Hepatocyte (in vitro differentiated cells): ENCODE measurements at places on chromosomes 4 and X.
A peak's percentile ranks its signal among the peaks of the same experiment; 100 is the strongest.

GRCh38 chr4:108029016-108029720, 39.5 kb downstream of the HADH start:
- no peak overlapping the region for H3K4me3 ChIP-seq
- no peaks in the 10 kb centered on the region for H3K4me1 ChIP-seq
- peaks cover 4% of the 10 kb centered on the region for H3K36me3 ChIP-seq
- DNase-seq, result no peak
- H3K27ac ChIP-seq, result no peak overlapping the region

DNA sequence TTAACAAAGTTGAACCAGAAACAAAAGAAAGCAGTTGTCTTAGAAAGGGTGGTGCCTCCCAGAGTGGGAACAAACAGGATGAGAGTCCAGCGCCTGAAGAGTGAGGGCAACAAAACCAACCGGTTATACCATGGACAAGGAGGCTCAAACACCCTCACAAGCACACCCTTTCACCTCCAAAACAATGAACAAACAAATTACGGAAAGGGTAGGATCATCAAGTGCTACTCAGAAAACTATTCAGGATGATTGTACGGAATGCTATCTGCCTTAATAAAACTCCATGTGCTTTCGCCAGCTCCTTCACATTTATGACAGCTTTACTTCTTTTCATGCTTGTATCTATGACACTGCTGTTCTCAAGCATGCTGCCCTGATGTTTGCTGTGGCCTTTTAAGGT, 26.8 kb downstream of the SLC39A8 start:
- no peaks in the 10 kb centered on the region for H3K27me3 ChIP-seq
- peak overlapping the region; percentile 3 for H3K27ac ChIP-seq
- peaks cover 5% of the 10 kb centered on the region for H3K4me1 ChIP-seq
- no peaks in the 10 kb centered on the region for H3K36me3 ChIP-seq
- no peak for DNase-seq

- H3K27me3 ChIP-seq, result no peaks in the 10 kb centered on the region
- H3K4me3 ChIP-seq, result no peak overlapping the region
- no peak for DNase-seq
- peaks cover 13% of the 10 kb centered on the region for H3K4me1 ChIP-seq
- H3K36me3 ChIP-seq, result no peaks in the 10 kb centered on the region
These were observed 84.5 kb downstream of the GATB start for GRCh38 chr4:151676301-151676700.

DNA sequence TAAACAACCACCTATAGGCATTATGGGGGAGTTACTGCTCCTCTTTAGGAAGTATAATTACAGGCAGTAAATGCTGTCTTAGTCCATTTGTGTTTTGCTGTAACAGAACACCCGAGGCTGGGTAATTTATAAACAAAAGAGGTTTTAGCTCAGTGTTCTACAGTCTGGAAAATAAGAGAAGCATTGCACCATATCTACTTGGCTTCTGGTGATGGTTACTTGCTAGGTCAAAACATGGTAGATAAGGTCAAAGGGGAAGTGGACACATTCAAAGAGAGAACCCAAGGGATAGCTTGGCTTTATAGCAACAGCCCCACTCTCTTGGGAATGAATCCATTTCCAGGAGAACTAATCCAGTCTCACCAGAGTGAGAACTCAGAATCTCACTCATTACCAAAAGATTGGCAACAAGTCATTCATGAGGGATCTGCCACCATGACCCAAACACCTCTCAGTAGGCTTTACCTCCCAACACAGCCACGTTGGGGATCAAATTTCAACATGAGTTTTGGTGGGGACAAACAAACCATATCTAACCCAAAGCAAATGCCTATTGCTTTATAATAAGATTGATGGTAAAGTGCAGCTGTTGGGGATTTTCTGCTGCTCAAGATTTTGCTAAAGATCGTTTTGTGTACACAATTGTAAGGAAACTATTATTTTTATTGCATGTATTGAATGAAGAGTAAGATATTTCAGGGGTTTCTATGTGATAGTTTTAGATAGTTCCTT, 32.6 kb downstream of the STAG2 start:
- peaks cover 2% of the 10 kb centered on the region for H3K4me1 ChIP-seq
- no peak for DNase-seq
- H3K4me3 ChIP-seq, result no peak overlapping the region
- H3K27ac ChIP-seq, result no peak overlapping the region
- no peaks in the 10 kb centered on the region for H3K27me3 ChIP-seq

DNA sequence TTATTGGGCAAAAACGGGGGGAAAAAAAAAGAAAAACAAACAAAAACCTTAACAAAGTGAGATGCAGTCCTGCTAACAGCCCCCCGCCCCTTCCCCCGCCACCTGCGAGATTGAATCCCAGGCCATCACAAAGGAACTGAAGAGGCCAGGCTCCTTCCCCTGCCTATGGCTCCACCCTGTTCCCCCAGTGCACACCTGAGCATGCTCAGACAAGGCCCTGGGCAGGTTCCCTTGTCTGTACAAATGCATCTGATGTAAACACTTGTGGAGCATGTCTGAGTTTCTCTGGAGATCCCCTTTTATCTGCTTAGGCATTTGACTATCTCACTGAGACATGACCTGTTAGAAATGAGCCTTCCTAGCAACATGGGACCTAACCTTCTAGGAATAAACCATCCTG, 983.7 kb upstream of the PABPC4L start:
- H3K27me3 ChIP-seq, result no peaks in the 10 kb centered on the region
- H3K36me3 ChIP-seq, result no peaks in the 10 kb centered on the region
- H3K4me1 ChIP-seq, result no peaks in the 10 kb centered on the region
- H3K4me3 ChIP-seq, result no peak overlapping the region
- DNase-seq, result no peak
- no peak overlapping the region for H3K27ac ChIP-seq
